ENCODE measurements at places on chromosomes 2 and 18. TPM values are rescaled to one million over a fixed set of nuclear protein-coding genes. Genes with fewer than 3 reads are reported as not detected.

TLX2 gene
- not detected for total RNA-seq

GLI2 gene
- 22.5 TPM for total RNA-seq

THSD7B gene
- total RNA-seq, result 0.32 TPM

SERPINB10 gene
- not detected for total RNA-seq

UGT1A10 gene
- total RNA-seq, result not detected

ASAP2 gene
- total RNA-seq, result 39.0 TPM

DSC1 gene
- not detected for total RNA-seq

SSB gene
- 91.5 TPM for total RNA-seq

LOXHD1 gene
- total RNA-seq, result under 0.01 TPM

MC5R gene
- total RNA-seq, result not detected

C2orf78 gene
- total RNA-seq, result not detected

MAP4K4 gene
- total RNA-seq, result 95.0 TPM

Measured in fibroblast of villous mesenchyme (primary cell).